ENCODE measurements at places on chromosomes 13 and 19.

DNA sequence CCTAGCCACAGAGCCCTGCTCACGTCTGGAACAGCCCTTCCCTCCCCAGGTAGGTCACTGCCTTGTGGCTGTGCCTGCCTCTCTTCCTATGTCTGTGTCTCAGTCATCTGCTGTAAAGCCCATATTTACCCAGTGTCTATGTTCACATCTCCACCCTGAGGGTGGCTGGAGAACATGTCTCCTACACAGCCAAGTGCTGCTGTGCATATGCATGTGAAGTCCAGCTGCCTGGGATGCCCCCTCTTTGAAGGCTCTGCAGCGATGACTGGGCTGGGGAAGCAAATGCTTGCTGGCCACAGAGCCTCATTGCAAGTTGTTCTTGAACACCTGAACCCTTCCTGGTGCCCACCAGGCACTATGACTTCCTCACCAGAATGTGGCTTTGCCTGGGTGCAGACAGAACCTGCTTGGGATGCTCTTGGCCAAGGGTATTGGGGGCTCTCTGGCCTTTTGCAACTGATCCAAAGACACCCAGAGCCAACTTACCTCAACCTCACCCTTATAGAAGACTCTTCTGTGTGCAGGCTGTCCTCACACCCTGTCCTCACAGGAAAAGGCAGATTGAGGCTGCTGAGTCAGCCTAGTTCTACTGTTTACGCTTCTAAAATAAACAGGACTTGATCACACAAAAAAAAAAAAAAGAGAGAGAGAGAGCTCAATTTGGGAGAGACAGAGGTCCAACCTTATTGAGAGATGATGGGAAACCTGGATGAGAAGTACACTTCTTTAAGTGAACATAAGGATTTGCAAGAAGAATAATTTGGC is 26.5 kb downstream of the MRPL57 start:
- no peak for DNase-seq

DNA sequence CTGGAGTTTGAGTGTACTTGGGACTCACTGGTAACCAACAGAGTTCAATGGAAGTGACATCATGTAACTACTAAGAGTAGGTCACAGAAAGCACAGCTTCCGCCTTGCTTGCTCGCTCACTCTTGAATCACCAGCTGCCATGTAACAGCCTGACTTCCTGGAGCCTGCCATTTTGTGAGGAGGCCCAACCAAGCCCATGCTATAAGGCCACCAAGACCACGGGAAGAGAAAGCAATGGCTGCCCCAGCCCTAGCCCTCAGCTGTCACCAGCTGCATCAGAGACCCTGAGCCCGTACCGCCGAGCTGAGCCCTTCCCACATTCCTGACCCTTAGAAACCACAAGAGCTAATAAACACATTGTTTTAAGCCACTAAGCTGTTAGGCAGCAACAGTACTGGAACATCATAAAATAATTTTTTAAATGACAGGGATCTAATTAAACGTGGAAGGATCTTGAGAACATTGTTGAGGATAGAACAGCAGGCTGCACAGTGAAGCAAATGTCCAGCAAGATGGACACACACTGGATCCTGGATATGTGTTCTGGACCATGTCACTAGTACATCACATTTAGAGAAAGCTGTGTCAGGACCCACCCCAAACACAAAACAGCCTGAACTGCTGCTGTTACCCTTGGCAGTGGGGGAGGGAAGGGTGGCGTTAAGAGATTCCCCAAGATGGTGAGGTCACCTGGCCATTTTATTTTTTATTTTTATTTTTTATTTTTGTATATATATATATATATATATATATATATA is 21.7 kb upstream of the LDLR start:
- DNase-seq: no peak

GRCh38 chr13:22789027-22789593 is 391.7 kb upstream of the SGCG start:
- DNase-seq: no peak

GRCh38 chr19:35713904-35714495 is 3.8 kb upstream of the KMT2B start:
- no peak for DNase-seq

DNA sequence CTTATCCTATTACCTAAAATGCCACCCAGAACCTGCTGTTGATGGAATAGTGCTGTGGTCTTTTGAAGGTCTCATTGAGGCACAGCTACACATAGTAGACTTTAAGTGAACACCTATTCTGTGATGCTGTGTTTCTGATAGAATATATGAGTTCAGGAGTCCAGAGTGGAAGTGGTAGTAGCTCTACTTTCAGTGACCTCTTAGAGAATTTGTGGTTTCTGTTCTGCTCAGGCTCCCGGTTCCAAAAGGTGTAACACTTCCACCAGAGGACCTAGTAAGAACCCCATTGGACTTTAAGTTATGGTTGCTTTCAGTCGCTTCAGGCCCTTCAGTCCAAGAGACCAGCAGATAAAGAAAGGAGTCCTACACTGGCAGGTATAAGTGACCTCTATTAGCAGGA is 11.4 kb upstream of the MYCBP2 start:
- no peak for DNase-seq

DNA sequence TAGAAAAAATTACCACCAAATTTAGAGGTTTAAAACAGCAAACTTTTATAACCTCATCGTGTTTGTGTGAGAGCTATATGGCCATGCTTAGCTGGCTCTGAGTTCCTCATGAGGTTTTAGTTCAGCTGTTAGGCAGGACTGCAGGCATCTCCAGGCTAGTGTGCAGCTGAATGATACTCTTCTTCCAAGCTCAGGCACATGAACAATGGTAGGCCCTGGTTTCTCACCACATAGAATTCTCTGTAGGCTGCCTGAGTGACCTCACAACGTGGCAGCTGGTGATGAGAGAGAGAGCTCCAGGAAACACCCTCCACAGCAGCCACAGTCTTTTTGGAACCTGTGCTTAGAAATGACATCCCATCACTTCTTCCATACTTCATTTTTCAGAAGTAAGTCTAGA is 540.6 kb upstream of the MIR17HG start:
- no peak for DNase-seq

DNA sequence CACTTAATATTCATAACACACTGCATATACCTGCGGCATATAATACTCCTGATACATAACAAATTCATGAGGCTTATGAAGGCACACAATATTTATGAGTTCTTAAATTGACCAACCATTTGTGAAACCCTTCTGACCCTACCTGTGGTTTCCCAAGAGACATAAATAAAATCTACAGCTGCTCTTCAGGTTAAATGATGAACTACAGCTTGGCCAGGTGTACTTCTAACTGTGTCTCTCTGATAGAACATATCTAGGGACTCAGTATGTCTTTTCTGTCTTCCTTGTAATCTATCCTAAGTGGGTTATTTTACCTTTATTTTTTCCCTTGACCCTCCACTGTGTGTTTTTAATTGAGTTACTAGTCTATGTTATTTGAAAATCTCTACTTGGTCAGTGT is 189.9 kb upstream of the UFM1 start:
- DNase-seq: no peak

DNA sequence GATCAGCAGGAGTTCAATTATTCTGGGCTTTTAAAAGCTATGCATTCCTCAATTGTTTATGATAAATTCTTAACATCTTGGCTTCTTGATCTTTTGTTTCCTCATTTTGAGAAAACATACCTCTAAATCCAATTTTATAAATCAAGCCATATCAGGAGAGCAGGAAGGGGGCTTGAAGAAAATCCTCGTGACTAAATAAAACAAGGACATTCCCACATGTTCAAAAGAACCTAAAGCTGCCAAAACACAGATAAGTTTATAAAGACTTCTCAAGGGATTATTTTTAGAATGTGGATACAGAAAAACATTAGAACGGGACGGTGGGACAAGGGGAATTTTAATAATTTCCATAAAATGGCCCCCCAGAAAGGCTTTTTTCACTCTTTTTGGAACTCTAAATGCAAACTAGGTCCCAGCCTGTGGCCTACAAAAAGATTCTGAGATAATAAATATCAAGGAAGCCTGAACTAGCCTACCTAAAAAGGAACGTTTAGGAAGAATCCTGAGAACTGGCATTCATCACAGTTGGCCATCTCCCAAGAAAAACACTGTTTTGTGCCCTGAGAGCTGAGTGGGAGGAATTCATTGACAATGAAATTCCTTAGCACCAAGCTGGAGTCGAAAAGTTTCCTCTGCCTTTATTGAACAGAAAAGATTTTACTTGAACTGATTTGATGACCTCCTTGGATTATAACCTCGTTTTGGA is 30.1 kb downstream of the ZAR1L start:
- DNase-seq: no peak
